ENCODE measurements at places on chromosomes 2 and 18. TPM values are rescaled to one million over a fixed set of nuclear protein-coding genes. Genes with fewer than 3 reads are reported as not detected.

Gene ID2
- polyA plus RNA-seq = 325 TPM

Gene CREG2
- polyA plus RNA-seq = 0.34 TPM

Gene PREB
- polyA plus RNA-seq = 40.0 TPM

Gene C2orf15
- 7.9 TPM for polyA plus RNA-seq

Gene CHRNG
- polyA plus RNA-seq = 0.08 TPM

DNA sequence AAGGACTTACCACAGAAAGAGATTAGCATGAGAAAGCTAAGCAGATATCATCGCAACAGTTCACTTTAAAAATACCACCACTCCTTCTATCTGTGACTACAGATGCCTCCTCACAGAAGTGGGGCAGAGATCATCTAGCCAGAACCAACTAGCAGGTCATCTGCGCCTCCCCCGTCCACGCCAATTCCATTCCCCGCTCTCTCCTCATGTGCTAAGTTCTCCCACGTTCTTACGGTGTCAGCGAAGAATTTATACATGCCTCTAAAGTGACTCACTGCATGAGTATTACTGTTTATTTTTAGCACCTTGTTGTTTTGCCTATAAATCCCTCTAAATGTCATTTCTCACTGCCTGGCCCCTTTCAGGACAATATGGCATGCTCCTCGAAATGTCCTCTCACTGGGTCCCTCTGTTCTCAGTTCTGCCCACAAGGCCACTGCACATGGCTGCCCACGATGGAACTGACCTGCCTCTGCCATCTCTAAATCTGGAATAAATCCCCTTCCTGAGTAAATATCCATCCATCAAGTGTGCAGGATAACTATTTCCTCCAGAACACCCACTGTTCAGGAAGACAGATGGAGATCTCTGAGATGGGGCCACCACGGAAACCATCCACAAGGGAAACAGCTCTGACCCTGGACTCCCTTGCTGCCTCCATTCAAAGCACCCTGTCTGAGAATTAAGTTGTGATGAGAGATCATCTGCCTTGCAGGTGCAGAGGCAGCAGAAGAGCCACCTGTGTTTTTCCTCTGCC is 137.7 kb downstream of the IRS1 start:
- DNase-seq = no peak

DNA sequence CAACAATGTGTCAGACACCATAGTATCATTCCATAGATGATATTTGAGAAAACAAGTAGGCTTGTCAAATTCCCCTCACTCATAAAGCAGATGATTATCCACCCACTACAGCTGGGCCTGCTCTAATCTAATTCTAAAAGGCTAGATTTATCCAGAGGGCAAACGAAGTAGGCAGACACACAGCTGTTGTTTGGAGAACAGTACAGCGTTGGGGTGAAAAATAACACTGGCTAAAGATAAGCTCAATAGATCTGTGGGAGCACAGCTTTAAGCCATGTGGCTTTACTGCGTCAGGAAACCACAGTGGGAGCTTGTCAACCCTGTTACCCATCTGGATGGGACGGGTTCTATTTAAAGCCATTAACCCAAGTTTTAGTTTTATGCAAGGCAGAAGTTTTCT is 48.9 kb upstream of the COBLL1 start:
- DNase-seq = no peak

DNA sequence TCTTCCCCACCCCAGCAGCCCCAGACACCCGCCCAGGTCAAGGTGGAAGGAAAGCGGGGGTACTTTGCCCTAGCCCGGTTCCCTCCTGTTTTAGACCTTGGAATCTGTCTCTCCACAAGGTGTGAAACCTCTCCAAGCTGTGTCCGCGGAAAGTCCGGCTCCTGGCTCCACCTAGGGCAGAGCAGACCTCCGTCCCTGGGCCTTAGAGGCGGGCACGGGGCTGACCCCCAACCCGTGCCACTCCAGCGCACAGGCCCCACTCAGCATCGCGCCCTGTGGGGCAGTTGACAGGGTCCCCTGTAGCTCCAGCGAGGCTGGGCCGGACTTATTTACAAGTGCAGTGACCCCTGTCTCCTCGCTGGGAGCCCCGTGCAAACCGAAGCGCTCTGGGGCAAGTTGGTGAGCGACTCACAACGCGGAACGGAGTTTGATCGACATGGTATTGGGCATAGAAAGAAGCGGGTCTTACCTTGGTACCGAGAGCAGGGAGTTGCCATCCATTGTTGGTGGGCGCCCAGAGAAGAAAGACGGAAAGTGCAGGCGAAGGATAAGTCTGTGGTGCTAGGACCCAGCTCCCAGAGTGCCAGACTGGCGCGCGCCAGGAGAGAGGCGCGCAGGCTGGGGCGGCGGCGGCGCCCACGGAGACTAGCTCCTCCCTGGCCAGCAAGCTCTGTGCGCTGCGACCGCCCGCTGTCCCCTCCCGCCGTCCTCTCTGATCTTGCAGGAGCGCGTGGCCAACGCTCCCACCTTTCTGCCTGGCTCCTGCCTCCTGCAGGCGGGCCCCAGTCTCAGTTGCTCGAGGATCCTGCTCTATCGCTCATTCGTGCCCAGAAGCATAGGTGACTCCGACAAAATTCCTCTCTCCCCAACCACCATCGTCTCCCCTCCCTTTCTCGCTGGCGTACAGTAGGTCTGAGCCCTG is at the start of gene SPHKAP:
Gene SPHKAP (minus strand): TSS at position 590 of the 922 bp plus-strand sequence. CDS start 89 bp downstream, at position 501.
- peak; percentile 18 for DNase-seq

Gene SLC11A1
- polyA plus RNA-seq = 0.62 TPM

- no peak for DNase-seq
These were observed 49.6 kb downstream of the OSBPL6 start for GRCh38 chr2:178243961-178244360.

DNA sequence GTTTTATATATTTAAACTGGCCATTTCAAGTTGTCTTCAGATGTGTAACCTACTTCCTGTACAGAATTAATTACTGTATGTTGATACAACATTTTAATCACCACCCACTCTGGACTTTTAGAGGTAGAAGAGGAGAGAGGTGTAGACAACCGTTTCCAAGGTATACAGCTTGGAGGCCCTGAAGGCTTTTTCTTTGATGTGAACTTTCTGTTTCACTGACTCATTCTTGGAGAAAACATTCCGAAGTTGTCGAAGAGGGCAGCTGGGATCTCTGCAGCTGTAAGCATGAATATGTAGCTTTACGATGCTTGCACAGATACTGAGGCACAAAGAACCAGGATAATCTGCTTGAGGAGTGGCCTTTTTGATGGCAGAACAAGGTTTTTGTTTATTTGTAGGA is 137.0 kb downstream of the NCKAP5 start:
- no peak for DNase-seq

- no peak for DNase-seq
These were observed 58.7 kb downstream of the THADA start for GRCh38 chr2:43537137-43537536.

Gene PGAP1
- polyA plus RNA-seq = 29.7 TPM

DNA sequence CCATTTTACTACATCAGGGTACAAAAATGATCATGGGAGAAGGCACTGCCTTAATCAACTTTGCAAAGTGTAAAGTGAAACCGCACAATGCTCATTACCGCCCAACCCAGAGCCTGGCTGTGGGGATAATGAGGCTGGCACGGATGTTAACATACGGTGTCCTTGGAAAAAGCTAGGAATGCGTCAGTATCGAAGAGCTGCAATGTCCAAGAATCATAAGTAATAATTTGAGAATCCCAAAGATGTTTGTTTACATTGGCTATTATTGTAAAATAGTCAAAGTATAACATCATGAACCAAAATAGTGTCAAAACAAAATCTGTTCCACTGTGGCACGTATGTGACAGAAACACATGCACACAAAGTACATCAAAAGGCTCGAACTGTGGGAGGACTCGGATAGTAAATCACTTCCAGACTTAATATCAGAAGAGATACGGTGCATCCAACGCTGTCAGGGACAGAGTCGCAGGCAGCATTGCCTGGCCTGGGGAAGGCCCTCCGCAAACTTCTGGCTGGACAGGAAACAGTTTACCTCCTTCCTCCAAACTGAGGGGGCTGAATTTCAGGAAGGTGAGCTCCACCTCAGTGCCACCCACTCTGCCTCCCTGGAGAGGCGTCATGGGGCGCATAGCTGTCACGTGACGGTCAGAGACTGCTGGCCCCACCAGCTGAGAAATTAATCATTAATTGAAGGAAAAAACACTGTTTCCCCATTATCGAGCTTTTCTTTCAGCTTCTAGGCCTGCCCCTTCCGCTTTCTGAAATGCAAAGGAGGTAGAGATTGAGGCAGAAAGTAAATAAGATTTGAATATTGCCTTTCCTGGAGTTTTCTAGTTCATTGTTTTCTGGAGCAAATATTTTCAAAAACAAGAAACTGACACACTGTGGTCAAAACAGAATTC is 1.8 kb upstream of the ID2 start:
- peak; percentile 64 for DNase-seq

DNA sequence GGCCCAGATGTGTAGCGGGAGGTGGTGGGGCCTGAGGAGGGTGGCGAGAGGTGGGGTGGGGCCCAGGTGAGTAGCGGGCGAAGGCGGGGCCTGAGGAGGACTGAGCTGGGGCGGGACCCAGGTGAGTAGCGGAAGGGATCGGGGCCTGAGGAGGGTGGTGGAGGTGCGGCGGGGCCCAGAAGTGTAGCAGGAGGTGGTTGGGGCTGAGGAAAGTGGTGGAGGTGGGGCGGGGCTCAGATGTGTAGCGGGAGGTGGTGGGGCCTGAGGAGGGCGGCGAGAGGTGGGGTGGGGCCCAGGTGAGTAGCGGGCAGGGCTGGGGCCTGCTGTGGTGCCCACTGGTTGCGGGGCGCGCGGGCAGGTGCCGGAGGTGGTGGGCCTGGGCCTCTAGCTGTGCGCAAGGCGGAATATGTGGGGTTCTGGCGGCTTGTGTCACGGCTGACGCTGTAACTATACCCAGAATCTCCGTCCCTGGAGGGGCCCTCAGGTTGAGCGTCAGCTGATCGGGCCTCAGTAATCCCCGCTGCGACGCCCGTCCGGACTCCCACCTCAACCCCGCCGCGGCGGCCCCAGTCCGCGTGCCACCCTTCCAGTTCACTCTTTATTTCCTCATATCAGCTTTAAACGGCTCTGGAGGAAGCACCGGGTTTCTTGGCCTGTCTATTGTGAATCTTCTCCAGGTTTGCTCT is 866 bp upstream of the SF3B6 start:
- DNase-seq = no peak

Gene NYAP2
- 0.08 TPM for polyA plus RNA-seq

DNA sequence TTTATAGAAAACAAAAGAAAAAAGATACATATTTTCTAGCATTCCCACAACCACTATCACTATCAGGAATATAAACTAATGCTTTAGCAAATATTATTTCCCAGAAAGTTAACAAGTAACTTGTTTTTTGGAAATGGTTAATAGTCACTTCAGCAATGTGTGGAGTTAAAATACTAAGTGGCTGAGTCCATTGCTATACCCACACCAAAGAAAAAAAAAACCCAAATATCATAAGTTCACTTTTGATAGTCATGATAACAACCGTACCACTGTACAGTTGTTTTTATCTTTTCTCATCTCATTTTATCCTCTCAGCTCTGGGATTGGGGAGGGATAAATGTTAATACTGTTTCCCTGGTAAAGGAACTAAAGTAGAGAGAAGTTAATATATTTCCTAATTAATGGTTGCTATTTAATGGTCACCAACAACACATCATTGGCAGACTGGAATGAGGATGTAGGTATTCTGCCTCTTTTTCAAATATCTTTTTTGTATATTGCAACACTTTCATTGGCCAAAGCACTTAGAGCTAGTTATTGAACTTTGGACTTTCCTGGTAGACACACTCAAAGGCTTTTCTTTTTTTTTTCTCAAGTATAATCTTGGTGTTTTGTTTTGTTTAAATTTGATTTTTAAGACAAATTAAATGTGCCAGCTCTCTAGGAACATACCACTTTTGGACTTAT is 18.4 kb upstream of the KANSL1L start:
- DNase-seq = no peak

DNA sequence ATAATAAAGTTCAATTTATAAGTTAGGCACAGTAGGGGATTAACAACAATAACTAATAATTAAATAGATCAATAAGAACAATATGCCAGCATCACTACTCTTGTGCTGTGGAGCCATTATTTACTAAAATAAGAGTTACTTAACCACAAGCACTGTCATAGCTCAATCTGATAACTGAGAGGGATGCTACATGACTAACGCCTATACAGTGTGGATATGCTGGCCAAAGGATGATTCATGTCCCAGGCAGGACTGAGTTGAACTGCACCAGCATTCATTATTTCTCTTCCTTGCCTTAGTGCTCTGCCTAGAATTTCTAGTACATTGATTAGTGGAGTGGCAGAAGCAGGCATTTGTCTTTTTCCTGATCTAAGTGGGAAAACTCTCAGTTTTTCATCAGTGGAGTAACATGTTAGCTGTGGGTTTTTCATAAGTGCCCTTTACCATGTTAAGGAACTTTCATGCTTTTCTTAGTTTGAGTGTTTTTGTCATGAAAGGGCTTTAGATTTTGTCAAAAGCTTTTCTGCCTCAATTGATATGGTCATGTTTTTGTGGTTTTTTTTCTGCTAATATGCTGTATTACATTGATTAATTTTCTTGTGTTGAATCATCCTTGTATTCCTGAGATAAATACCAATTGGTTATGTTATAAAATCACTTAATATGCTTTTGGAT is 21.7 kb downstream of the KIAA1328 start:
- no peak for DNase-seq

Gene FAP
- polyA plus RNA-seq = 51.6 TPM

Gene COLEC12
- polyA plus RNA-seq = 96.7 TPM

DNA sequence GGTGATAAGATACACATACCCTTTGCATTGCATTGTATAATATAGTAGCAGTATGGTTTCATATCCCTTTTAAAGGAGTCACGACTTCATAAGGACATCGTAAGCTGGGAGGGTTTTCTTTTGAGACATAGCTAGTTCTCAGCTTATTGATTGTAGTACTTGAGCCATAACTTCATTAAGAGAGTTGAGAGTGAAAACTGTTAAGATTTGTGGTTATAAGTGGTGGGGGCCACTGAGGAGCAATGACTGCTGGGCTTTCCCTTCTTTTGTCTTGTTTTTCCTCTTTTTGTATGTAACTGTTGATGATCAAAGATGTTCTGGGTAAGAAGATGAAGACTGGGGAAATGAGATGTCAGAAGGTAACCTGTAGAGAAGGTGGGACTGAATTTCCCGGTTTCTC is 11.0 kb downstream of the EIF5B start:
- no peak for DNase-seq

DNA sequence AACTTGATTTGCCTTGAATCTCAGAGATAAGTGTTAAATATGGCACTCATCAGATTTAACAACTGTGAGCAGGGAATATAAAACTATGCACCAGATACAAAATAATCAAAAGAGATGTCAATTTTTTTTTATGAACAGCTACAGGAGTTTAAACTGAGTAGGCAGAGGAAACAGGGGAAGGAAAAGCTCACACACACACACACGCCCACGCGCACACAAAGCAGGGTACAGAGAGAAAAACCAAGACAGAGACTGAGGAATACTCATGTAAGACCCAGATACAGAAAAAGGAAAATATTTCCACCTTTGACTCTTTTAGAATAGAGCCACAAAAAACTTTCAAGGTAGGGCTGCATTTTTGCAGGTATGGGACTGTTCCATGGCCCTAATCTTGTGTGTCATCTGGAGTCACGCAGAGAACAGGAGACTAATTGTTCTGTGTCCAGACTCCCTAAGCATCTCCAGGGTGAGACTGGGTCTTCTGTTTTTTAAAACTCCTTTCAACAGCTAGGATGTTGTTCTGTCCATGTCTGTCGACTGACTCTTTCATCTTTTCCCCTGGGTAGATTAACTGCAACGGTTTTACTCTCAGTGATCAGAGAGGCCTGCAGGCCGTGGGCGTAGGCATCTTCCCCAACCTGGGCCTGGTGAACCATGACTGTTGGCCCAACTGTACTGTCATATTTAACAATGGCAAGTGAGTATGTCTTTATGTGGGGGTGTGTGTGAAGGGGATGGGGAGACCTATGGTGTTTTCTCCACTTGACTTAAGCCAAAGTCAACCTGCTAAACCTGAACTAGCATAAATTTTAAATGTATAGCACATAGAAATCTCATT is 23.0 kb downstream of the SMYD1 start:
- DNase-seq = no peak

- DNase-seq = no peak
These were observed 342.9 kb downstream of the SUCLG1 start for GRCh38 chr2:84116143-84116542.

Measured in right lung (tissue), 10 donors.